Brain pericyte (primary cell): ENCODE measurements at places on chromosomes 2 and 18.

GRCh38 chr2:49003201-49003600 lies 151.1 kb downstream of the FSHR start:
- DNase-seq, result no peak

GRCh38 chr2:230772156-230772555 lies 59.5 kb downstream of the CAB39 start:
- no peak for DNase-seq

- DNase-seq, result peak; percentile 53
These were observed 14.1 kb downstream of the LAMA3 start for GRCh38 chr18:23703057-23703986.

GRCh38 chr2:149017116-149017985 lies 21.1 kb upstream of the LYPD6B start:
- DNase-seq, result peak; percentile 13

- no peak for DNase-seq
These were observed 1.5 kb downstream of the MSH6 start for GRCh38 chr2:47784352-47784851.
